Stimulated activated CD8-positive, alpha-beta memory T cell treated with anti-CD3 and anti-CD28 coated beads, Interleukin-7, amount 100 ng/mL, for 1 hour (primary cell): ENCODE measurements at places on chromosomes 4 and X.

- no peak for DNase-seq
These were observed 20.6 kb downstream of the SLC39A8 start for GRCh38 chr4:102324730-102325129.

DNA sequence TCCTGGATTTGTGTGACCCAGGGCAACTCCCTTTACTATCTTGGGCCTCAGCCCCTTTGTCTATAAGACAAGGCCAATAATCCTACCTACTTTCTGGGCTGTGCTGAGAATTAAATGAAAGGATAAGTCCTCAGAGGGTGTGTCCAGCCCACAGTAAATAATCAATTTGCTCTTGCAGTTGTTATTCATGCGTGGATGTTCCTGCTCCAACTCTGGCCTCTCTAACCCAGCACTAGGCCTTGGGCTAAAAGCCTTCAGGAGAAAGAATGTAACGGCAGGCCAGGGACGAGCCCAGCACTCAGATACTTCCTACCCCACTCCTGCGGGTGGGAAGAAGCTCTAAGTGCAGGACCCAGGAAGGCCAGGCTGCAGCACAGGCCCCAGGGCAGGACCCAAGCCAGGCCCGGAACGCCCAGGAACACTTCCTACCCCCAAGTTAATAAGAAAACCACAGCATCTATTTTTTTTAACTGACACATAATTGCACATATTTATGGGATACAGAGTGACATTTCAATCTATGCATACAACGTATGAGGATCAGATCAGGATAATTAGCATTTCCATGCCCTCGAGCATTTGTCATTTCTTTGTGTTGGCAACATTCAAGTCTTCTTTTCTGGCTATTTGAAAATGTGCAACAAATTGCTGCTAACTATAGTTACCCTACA, 179.6 kb upstream of the RBPJ start:
- no peak for DNase-seq

DNA sequence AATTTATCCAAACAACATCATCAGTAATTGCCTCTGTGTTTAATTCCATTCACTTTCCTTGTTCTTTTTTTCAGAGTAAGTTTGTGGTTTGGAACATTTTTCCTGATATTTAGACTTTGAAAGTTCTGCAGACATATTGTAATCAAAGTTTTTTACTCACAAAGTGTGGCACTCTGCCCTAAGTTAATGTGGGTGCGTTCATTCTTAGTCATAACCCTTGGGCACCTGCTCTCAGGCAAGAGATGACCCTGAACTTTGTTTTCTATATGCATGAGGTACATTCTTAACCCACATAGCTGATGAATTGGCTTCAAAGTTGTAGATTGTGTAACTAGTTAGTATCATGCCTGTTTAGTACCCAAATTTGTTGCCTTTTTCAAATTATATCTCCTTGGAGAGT, 424.3 kb downstream of the GRXCR1 start:
- DNase-seq: no peak

DNA sequence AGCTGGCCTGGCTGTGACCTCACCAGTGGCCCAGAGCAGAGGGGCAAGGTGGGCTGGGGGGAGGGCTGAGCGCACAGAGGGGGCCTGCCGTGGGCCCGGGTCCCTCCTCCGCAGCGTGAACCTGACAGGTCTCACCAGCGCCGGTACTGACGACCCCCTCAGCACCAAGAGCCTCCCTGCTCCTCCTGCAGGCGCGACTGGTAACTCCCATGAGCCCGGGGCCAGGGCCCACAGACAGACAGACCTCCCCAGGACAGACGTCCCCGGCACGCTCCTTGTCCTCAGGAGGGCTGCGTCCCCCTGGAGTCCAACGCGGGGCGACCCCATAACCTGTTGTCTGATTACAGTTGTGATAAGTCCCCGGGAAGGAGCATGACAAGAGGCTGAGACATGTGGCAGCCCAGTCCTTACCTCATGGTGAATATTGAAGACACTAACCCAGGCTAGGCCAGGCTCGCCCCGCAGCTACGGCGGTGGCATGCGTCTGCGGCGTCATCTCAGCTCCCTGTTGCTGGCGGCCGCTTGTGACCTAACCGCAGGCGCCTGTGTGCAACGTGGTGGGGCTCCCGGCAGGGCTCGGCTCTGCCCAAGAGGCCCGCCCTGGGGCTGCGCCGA, 8.5 kb downstream of the AKAP17A start:
- no peak for DNase-seq

- no peak for DNase-seq
These were observed 54.1 kb upstream of the CDKN2AIP start for GRCh38 chr4:183390374-183390773.

DNA sequence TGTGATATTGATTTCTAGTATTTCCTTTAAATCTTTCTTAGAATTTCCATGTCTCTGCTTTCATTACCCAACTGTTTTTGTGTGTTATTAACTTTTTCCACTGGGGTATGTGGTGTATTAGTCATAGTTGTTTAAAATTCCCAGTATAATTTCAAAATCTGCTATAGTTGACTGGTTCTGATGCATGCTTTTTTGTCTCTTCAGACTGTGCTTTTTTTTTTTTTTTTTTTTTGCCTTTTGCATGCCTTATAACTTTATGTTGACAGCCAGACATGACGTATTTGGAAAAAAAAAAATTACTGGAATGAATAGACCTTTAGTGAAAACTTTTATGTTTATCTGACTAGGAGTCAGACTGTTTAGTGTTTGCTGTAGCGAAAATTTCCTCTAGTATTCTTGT, 580.4 kb downstream of the ANKRD50 start:
- DNase-seq: no peak

DNA sequence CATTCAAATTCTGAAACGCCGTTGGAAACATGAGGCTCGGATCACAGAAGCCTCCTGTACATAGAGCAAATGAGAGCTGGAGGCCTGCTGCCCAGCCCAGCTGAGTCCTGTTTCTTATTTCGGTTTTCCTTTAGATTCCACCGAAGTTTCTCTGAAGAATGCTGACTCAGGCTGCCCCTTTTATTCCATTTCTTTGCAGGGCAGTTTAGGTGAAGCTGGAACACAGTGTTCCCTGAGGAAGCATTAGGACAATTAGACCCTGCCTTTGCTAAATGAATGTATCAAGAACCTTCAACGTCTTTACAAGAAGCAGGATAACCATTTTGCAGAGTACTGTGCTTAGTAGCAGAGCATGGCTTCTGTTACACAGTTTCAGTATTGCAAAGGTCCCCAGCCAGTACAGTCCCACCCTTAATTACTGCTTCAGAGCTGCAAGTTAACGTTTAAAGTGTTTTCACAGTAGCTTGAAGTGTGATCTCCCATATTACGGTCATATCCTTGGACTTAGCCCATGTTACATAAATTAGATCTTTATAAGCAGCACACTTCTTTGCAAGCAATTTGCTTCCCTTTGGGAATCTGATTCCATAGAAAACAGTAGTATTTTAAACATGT, 117.0 kb downstream of the TBL1X start:
- DNase-seq: no peak

GRCh38 chr4:184784628-184785257, 41.0 kb downstream of the ACSL1 start:
- no peak for DNase-seq

GRCh38 chr4:110155654-110156053, 42.8 kb downstream of the ELOVL6 start:
- DNase-seq: no peak
